ENCODE measurements at places on chromosomes 5 and 9.

GRCh38 chr9:122192261-122192875, 32.7 kb downstream of the MORN5 start:
- no peak for DNase-seq

DNA sequence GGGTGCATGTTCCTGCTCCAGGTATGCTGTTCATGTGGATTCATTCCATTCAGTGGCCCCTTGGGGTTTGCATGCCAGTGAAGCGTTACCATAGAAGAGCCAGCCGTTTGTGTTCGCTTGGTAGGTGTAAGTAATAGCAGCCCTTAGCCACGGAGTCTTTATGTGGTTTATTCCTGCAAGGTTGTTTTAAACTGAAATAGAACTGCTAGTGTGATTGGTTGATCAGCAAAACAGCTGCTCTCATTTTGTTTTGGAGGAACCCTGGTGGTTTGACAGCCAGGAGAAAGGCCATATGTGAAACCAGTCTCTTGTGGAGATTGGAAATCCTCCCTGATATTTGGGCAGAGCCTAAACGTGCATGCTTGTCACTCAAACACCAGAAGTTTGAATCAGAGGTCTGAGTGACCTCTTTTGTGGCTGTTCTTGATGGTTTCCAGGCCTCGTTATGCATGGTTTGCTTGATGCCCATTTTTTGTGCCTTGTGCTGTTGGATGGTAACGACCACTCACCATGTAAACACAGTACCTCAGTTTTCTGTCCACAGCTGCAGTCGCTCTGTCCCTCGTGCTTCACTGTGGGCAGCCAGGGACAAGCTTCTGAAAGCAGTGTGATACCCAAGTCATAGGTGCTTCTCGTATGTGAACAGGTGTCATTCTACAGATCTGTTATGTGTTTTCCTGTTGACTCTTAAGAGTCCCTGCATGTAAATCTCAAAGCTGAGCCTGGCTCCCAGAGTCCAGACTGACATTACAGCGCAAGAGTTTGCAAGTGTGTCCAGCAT, 58.3 kb upstream of the NXNL2 start:
- no peak for DNase-seq

DNA sequence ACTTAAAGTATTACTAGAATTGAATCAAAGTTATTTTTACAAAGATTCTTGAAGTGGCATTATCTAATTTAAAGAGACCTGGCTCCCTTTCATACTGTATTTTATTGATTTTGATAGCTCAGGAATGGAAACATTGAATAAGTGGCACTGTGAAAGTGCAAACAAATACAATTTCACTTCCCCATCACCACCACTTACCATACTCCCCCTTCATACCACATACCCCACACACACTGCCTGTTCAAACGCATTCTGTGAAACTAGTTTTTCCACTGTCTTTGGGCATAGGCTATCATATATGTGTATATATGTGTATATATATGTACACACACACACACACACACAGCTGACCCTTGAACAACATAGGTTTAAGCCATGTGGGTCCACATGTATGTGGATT, 62.1 kb upstream of the ATG10 start:
- DNase-seq, result no peak

DNA sequence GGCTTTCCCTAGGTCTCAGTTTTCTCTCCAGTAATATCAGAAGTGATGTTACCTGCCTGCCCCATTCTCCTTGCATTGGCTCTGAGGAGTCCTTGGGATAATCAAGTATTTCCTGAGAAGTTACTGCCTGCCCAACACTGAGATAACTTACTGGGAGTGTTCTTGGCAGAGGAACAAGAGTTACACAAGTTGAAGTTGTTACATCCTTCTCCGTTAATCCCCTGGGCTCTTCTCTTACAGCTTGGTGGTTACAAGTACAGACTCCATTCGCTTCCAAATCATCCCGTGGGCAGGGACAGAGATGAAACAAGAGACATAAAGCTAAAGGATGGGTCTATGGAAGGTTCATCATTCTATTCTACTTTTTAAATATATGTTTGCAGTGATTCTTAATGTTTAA, 74.1 kb upstream of the SAP30L start:
- DNase-seq, result no peak

GRCh38 chr9:74554751-74555419, 57.8 kb downstream of the RORB start:
- DNase-seq, result peak; percentile 20

DNA sequence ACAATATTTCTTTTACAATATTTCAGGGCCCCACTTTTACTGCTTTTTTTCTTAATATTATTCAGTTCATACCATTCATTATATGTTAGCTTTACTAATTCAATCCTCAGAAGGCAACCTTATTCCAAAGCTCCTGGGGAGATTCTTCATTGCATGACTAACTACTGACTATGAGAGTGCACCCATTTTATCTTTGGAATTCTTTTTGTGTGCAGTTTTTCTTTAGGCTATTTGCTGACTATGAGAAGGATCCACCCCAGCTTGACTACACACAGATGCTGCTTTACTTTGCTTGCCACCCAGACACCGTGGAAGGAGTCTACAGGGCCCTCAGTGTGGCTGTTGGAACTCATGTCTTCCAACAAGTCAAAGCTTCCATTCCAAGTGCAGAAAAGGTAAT, 56.9 kb upstream of the IL7R start:
- DNase-seq, result no peak

All from urinary bladder (tissue), 4 donors.